ENCODE measurements at places on chromosomes 16 and 17.

DNA sequence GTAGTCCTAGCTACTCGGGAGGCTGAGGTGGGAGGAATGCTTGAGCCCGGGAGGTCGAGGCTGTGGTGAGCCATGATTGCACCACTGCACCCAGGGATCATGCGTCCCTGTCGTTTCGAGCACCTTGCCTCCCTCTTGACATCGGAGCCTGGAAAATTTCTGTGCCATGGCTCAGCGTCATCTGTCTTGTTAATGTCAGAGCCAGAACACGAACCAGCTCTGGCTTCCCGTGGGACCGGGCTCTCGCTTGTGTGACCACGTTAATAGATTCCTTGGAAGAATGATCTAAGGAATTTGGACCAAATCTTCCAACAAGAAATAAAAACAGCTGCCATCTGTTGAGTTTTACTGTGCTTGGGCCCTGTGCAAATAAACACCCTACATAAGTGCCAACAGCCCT is 117.7 kb downstream of the ABCC1 start:
- no peak for DNase-seq

DNA sequence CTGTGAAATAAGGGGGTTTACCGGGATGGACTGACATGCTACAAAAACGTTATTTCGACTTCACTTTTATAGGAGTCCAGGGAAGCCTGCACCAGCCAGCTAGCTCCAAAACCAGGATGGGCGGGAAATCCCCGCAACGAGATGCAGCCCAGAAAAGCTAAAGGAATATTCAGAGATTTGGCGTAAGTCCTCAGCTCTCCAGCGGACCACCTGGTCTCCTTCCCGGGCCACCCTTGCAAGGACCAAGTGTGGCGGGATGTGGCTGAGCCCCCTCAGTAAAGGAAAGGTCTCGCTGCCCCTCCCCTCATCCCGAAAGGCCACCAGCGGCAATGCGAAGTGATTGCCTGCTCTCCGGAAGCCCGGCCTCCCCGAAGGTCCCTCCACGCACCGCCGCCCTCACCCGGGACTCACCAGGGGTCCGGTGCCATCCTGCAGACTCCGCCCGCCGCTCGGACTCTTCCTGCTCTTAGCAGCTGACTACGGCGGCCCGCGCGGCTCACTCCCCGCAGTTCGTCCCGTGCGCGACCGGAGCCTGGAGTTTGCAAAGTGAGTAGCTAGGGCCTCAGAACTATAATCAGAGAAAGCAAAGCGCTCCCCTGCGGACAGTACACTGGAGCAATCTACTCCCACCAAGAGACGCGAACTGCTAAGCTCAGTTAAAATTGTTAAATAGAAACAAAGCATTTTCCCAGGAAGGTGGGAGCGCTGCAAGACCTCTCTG is at the start of gene STX8:
Gene STX8, minus strand, starts transcription at position 440 of the 721 bp plus-strand sequence. Its CDS starts 12 bp downstream, at position 428.
- peak; percentile 78 for DNase-seq

DNA sequence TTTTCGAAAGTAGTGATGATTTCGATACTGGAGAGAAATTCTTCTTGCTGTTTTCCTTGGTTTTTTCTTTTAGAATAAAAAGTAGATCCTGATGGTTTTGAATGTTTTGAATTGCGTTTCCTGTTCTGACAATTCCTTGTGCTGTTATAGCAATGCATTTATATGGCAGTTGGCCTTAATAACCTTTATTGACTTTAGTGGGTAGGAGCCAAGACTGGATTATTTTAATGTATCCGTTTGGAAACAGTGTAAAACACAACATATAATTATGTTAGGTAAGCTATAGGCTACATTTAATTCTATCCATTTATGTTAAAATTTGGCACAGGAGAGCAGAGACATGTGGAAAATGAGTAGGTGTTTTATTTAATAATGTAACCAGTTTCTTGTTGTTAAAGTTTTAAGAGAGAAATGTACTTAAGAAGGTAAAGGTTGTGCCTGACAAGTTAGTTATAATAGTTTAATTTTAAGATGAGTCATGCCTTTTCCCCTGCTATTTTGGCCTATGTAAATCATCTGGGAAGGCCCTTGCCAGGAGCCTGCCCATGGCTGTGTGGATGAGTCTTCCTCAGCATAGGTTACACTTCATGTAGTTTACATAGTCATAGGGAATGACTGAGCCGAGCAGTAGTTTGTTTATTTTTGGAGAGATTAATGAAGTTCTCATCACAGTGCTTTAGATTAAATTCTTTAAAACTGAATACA is 189.9 kb downstream of the FTO start:
- no peak for DNase-seq

- DNase-seq, result no peak
These were observed 44.5 kb downstream of the EFCAB13 start for GRCh38 chr17:47368262-47368661.

DNA sequence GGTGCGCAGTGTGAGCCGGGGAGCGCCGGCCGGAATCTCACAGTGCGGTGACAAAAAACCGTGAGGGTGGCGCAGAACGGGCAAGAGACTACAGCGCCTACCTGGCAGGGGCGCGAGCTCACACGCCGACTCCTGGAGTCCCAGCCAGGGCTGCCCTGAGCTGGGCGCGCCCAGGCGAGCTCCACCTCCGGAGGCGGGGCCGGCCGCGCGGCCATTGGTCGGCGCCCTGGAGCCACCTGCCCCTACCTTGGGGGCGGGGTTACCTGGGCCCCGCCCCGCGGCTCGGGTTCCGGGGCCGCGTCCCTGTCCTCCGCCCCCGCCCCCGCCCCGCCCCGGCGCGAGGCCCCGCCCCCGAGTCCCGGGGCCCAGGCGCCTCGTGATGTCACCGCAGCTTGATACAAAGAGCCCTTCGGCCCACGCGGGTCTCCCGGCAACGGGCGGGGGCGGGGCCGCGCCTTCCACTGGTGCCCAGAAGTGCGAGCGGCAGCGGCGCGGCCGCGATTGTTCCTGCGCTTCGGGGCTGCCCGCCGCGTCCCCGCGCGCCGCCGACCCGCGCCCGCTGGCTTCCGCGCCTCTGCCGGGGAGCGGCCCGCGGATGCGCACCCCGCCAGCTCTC is 96.3 kb downstream of the RAB11FIP4 start:
- peak; percentile 98 for DNase-seq

- no peak for DNase-seq
These were observed 780.5 kb upstream of the GOT2 start for GRCh38 chr16:59514651-59515050.

- DNase-seq, result no peak
These were observed 360.9 kb downstream of the GRIN2A start for GRCh38 chr16:9821331-9821730.

DNA sequence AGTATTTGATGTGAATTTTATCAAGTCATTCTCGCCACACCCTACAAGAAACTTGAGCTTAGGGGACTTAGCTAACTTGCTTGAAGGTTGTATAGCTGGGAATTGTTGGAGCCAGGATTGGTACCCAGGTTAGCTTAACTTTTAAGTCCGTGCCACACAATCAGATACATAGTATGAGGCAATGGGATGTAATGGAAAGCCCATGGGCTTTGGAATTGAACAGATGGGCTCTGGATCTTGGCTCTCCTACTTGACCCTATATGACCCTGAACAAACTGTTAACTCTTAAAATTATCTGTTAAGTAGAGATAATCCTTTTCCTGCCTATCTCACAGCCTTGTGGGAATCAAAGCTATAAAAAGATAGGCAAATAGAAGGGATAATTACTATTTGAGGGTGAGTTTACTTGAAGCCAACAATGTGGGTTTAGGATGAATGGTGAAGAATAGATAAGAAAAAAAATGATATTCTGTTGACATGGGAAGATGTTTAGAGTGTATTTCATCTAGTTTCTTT is 51.9 kb upstream of the CACNG3 start:
- DNase-seq, result no peak

DNA sequence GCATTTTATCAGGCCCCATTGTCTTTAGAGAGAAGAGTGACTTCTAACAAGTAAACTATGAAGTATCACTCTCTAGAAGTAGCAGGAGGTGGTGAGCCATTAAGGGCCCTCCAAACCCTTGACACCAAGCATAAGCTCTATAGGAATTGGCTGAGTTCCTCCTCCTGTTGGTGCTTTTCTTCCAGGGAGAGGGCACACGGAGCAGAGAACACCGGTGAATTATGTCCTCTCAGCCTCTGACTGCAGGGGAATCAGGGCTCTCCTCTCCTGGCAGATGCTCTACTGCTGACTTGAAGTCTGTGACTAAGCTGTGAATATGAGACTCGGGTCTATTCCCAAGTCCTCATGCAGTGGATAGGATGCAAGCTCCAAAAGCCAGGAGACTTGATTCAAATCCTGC is 32.3 kb downstream of the CHD9 start:
- DNase-seq, result no peak

All from CD4-positive, alpha-beta T cell treated with Interleukin-1 beta for 1 hour (primary cell).